Cortex of kidney (tissue), 1 donor: ENCODE measurements at places on chromosomes 1 and 21.

- no peak for DNase-seq
These were observed 198.3 kb downstream of the DUSP10 start for GRCh38 chr1:221543529-221544120.

GRCh38 chr1:244896550-244896949, 32.2 kb upstream of the HNRNPU start:
- no peak for DNase-seq

GRCh38 chr1:57530206-57530910, 106.5 kb upstream of the DAB1 start:
- no peak for DNase-seq

DNA sequence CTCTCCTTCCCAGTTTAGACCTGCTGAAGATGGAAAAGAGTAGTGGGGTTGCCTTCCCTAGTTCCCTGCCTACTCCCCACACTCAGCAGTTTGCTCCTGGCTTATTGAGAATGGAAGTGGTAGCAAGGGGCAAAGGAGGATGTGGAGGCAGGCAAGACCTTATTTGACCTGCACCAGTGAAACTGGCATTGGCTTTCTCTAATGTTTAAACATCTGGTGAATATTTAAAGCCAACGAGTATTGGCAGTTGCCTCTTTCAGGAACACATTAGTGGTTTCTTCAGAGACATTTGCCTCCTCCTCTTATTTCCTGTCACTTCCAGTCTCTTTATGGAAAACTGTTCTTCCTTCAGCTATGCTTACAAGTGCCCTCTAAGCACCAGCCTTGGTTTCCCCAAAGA, 62.4 kb upstream of the VAV3 start:
- no peak for DNase-seq

GRCh38 chr21:8997011-8997440, 1524.4 kb upstream of the TPTE start:
- no peak for DNase-seq
